WTC11 (cell line): ENCODE measurements at places on chromosomes 7 and 10.
A peak's percentile ranks its signal among the peaks of the same experiment; 100 is the strongest.

DNA sequence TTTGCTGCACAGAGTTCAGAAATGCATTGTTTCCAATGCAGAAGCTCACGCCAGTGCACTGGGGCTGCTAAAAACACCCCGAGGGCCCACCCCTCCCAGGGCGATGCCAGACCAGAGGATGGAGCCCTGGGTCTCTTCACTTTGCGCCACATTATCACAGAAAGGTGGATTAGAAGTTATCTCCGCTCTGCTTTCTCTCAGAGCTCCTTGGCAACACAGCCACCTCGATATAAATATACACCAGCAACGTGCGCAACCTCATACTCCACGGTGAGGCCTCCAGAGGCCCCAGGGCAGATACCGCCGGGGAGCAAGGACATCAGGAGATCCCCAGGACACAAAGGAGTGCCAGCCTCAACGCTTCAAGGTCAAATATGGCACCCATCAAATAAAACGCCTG lies 121.0 kb upstream of the TBX20 start:
- DNase-seq: no peak

DNA sequence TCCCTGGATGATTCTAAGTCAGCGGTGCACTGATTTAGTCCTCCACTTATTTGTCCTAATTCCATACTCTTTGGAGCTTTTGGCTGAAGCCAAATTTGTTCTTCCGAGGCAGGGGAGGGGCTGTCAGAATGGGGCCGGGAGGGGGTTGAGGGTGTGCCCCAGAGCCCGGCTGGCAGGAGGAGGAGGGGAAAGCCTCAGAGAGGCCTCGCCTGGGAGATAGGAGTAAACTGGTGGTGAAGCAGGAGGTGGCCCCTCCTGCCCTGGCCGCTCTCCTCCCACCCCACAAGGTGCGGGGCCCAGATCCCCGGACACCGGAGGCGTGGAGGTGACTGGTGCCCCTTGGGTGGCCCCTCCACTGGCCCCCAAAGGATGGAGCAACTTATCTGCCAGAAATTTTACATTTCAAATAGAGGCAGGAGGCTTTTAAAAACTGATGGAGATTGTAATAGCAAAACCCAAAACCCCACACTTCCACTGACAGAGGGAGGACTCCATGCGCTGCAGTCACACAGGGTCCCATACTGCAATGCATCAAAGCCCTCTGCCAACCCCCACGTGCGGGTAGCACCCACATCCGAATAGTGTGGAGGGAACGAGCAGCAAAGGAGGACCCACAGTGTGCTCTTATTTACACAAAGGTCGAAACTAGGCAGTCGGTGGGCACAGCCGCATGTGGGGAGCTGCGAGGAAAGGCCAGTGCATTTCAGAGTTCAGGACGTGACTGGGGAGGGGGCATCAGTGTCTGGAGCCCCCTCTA lies 61.9 kb downstream of the CAMK2B start:
- no peak for DNase-seq

DNA sequence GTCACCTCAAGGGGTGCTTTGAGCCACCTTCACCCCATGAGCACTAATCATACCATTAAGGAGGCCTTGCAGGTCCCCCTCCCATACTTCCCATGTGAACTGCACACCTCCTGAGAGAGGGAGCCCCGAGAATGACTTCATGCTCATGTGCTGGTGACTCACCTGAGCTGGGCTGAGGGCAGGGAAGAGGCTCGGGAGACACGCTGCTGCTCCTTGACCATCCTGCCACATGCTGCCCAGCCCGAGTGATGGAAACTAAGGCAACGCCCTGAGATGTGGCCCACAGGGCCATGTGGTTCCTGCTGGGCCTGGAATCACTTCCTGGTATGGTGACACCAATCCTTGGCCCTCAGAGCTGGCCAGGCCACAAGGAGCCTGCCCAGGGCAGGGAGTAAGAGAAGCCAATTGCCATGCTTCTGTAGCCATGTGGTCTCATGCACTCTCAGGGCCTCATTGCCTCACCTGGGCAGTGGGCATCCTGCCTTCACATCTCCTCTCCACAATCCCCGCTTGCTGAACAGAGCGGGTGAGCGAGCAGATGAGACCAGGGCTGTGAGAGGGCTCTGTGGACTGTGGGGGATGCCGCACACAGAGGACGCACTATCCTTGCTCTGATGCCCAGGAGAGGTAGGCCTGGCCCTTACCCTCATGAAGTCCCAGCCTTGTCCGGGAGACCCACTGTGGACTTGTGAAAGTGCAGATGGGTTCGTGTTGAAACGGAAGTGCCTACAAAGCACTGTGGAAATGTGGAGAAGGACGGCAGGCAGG lies 18.3 kb upstream of the PPIF start:
- no peak for DNase-seq

GRCh38 chr10:124064676-124065075 lies 28.7 kb downstream of the CHST15 start:
- DNase-seq: no peak

GRCh38 chr10:103554488-103555324 lies 61.2 kb downstream of the NEURL1 start:
- DNase-seq: peak; percentile 62

- no peak for DNase-seq
These were observed 124.5 kb downstream of the POU6F2 start for GRCh38 chr7:39102234-39102633.

DNA sequence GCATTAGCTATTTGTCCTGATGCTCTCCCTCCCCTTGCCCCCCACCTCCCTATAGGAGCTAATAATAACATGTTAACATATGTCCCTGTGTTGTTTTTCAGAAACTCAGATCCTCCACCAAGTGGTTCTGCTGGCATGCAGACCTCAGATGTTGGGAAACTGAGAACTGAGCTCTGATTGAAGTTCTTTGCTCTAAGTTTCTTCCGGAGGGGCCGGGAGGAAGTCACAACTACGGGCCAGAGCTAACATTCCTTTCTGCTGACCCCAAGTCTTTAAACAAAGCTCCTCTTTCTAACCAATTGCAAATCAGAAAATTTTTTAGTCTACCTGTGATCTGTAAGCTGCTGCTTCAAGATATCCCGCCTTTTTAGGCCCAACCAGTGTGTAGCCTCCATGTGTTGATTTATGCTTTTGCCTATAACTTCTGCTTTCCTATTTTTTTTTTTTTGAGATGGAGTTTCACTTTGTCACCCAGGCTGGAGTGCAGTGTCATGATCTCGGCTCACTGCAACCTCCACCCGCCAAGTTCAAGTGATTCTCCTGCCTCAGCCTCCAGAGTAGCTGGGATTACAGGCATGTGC lies 66.6 kb downstream of the LYZL1 start:
- DNase-seq: no peak

DNA sequence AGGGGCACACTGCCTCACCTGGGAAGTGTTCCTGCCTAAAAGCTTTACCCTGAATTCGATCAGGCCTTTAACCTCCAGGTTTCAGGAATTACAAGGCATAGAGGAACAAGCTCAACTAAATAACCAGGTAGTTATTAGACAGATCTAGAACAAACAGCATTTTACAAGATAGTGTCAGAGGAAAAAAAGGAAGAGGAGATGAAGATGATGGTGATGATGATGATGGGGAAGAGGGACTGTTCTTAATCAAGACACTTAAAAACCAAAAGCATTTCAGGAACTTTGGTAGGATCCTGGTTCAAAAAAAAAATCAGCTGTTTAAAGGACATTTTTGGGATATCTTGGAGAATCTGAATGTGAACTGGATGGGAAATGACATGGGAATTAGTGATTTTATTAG lies 11.5 kb downstream of the RBM17 start:
- DNase-seq: no peak

- peak; percentile 37 for DNase-seq
These were observed 141.3 kb upstream of the AGK start for GRCh38 chr7:141409801-141410329.

DNA sequence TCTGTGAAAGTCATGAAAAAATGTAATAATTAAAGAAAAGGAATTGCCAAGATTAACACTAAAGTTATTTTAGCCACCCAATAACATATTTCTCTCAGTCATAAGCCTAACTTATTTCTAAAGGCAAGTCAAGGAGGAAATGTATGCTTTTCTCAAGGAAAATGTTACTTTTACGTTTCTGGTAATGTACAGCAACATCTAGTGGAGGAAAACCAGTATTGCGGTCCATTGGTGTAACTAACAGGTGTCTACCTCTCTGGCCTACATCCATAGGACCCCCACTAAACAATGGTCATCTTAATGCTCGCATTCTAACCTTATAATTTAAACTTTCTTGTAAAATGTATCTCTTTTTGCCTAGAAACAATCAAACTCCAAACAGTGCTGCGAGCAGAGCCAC lies 437.5 kb downstream of the KIF20B start:
- no peak for DNase-seq

- DNase-seq: peak; percentile 44
These were observed 4.4 kb downstream of the RASSF4 start for GRCh38 chr10:44963772-44964633.

GRCh38 chr10:69287181-69287580 lies 8.9 kb downstream of the HK1 start:
- DNase-seq: no peak

DNA sequence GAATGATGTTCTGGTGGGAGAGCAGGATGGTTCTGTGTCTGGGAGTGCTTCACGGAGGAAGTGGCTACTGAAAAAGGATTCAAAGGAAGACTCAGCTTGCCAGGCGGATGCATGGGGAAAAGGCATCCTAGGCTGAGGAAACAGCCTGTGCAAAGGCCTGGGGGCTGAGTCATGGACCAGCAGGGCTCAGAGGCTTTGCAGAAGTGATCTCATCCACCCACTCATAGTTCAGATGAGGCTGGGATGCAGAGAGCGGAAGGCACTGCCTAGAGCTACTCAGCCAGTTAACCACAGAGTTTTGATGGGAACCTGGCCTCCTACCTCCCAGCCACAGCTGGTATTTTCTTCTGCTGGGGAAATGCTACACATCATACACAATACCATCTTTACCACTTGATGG lies 15.8 kb upstream of the ADAMTS14 start:
- DNase-seq: no peak

- no peak for DNase-seq
These were observed 128.9 kb downstream of the MTPAP start for GRCh38 chr10:30219971-30220751.

DNA sequence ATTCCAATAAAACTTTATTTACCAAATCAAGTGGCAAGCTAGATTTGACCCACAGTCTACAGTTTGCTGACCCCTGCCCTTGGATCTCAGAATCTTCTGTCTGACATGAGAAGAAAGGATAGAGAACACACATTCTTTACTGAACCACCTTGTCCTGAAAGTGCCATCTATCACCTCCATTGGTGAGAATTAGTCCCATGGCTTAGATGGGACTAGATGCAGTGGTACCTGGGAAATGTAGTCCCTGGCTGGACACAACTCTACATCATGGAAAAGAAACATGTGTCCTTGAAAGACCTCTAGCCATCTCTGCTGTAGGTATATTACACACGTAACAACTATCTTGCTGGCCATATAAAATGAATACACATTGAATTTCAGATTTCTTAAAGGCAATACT lies 336.2 kb downstream of the LHFPL3 start:
- DNase-seq: no peak

DNA sequence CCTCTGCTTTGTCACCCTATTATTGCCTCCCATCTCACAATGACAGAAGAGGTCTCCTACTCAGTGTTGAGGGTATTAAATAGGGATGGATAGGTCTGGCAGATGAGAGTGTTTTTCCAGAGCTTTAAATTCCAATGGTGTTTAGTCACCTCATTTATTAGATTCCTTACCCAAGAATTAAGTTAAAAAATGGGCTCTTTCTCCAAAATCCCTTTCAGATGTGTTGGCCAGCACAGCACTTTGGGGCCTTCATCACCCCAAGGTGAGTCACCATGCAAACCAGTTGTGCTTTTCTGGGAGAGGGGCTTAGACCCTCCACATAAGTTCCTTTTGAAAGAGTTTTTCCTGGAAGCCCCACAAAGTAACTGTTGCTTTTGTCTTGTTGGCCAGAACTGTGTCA lies 78.4 kb downstream of the CYP26A1 start:
- DNase-seq: no peak

DNA sequence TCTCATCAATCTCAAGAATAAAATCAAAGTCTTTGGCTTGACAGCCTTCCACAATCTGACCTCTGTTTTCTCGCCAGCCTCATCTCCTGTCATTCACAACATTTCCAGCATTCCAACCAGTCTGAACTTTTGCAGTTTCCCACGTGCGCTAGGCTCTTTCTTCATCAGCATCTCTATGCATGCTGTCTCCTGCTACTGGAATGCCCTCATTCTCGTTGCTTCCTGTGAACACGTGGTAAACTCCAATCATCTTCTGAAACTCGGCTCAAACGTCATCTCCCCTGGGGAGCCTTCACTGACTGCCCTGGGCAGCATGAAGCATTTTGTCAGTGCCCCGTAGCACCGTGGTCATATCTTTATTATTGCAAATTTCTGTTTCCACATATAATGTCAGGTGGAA lies 12.2 kb upstream of the RSBN1L start:
- DNase-seq: peak; percentile 55

DNA sequence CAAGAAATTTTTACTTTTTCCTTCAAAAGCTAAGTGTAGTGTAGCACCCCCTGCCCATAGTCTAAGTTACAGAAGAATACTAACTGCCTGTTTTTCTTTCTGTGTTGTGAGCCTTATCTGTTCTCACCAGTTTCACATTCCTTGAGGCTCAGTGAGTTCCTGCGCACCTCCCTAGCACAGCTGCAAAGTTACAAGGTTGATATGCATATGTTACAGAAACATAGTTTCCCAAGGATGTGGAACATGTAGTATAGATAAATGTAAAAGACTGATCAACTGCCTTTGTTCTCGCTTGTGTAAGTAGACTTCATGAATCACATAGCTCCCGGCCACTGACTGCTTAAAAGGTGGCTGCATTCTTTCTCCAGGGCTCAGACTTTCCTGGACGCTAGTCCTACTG lies 6.7 kb upstream of the ZNF33B start:
- DNase-seq: no peak

GRCh38 chr7:66974986-66975590 lies 20.3 kb downstream of the SBDS start:
- DNase-seq: peak; percentile 18

GRCh38 chr10:29859521-29860130 lies 199.8 kb downstream of the JCAD start:
- DNase-seq: no peak

DNA sequence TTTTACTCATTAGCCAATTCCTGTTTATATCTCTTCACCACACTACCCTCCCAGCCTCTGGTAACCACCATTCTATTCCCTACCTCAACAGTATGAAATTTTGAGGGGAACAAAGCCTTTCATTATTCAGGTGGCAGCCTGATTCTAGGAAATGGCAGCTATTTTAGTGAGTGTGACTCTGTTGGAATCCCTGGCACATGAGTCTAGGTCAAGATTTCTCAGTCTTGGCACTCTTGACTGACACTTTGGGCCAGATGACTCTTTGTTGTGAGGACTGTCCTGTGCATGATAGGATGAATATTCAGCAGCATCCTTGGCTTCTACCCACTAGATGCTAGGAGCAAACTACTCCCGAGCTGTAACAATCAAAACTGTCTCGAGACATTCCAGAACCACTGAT lies 322.8 kb upstream of the PHYHIPL start:
- DNase-seq: no peak

GRCh38 chr7:157669768-157670351 lies 333.1 kb downstream of the DNAJB6 start:
- DNase-seq: no peak

GRCh38 chr10:117322260-117322659 lies 53.0 kb downstream of the PDZD8 start:
- no peak for DNase-seq
